Left lung (tissue), 14 donors: ENCODE measurements at places on chromosomes 2 and 18.

DNA sequence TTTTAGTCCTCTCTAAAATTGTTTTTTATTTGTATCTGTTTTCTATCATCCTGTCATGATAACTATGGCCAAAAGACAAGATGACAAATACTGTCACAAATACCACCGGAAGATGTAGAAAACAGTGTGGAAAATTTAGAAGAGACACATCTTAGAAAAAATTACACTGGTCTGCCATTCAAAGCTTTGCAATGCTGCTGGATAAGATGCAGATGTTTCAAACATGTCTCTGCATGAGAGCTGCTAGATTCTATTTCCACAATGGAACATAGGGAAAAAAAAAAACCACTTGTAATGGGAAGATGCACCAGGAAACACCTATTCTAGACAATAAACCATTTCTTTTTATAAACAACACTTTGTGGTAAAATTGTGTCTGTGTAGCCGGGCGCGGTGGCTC is 5.8 kb upstream of the TAF1B start:
- no peak for DNase-seq

- no peak for DNase-seq
These were observed 98.2 kb upstream of the TMEM178A start for GRCh38 chr2:39567507-39567906.

- DNase-seq: no peak
These were observed 44.6 kb upstream of the GCG start for GRCh38 chr2:162196638-162197037.

GRCh38 chr2:106272216-106272807 is 78.2 kb upstream of the UXS1 start:
- DNase-seq: no peak

DNA sequence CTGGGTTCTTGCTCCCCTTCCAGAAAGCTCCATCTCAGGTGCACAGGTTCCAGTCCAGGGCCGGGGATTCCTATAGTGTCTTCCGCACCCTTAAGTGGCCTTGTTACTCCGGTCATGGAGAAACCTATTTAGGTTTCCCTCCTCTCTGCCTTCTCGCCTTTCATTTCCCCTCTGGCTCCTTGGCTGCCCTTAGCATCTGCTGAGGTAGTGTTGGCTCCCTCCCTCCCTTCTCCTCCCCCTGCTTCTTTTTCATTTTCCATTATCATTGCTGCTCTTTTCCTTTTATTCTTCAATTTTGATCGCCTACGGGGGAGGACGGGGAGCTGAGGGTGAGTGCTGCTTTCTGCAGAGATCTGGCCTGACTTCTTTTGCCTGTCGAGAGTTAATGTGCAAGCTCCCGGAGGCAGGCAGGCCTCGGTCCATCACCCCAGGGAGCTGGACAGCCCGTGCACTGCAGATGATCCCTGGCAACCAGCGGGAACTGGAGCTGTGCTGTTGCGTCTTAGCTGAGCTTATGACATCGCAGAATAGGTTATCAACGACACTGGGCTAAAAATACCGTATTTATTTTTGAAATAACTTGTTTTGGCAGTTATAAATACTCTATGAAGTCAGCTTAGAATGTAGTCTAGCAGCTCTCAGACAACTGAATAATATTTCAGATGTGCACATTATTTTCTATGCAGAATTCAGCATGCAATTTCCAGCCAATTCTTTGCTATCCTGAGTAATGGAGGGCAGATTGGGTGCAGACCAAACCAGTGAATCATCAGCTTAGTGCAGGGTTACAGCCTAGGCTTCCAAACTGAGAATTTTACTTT is 141.9 kb downstream of the SLC4A3 start:
- DNase-seq: no peak

- no peak for DNase-seq
These were observed 60.5 kb upstream of the LGALSL start for GRCh38 chr2:64393383-64394010.

DNA sequence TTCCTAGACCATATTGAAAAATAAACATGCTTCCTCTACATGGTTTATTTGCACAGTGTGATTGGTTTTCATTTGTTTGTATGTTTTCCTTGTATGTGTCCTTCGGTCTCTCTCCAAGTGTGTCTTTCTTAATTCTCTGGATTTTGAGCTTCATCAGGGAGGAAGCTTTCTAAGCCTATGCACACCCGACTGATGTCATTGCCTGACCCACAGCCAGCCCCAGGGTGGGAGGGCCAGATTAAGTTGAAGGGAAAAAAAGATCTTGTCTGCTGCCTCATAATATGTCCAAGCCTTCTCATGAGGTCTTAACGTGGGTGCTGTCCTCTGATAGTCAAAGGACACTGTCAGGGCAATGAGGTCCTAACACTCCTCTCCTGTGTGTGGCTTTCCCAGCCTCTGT is 115.2 kb downstream of the MARCHF4 start:
- no peak for DNase-seq

GRCh38 chr2:121161272-121161671 is 123.7 kb downstream of the TFCP2L1 start:
- DNase-seq: no peak

DNA sequence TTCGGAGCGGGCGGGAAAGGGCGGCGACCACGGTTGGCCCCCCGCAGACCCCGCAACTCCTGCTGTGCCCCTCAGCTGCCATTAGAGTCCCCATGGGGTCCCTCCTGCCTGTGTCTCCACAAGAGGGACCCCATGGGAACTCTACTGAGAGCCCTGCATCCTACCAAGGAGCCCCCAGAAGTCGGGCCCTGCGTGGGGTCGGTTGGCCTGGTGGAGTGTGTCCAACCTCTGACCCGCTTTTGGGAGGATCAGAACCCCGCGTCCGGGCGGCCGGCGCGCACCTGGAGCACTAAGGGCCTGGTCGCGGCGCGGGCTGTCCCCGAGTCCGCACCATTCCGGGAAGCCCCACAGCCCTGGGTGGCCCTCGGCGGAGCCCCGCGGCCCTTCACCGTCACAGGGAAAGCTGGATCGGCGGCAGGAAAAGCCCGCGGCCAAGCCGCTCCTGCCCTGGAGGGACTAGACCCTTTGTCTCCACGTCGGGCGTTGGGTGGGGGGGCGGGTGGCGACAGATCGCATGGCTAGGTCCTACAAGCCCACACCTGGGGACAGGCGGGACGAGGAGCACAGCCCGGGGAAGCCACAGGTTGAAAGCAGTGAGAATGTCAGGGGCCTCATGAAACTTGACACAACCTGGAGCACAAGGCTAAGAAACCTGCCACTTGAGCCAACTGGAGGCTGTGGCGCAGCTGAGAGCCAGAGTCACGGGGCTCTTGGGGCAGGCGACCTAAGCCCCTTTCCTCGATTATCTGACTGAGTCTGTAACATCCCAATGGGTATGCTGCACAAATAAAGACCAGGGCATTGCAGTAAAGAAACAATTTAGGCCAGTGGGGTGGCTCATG is 11.2 kb upstream of the CXXC1 start:
- no peak for DNase-seq

DNA sequence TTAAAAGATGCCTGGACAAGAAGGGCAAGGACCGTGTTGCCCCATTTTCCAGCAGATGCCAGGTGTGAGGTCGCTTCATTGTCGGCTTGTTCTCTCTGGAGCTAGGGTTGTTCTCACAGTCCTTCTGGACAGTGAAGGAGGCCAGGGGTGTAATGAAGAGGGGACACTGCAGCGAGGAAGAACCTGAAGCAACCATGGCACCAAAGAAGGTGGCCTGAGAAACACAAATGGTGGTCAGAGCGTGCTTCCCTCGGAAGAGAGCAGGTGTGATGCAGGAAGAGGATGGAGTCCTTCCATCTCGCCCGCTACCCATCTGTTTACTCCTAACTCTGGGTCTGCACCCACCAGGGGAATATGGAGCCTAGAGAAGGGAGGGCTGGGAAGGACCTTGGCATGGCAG is 50.3 kb upstream of the TWIST2 start:
- no peak for DNase-seq

GRCh38 chr2:71174207-71174606 is 43.8 kb downstream of the MPHOSPH10 start:
- DNase-seq: no peak

GRCh38 chr2:196992466-196992865 is 66.0 kb upstream of the PGAP1 start:
- DNase-seq: no peak

DNA sequence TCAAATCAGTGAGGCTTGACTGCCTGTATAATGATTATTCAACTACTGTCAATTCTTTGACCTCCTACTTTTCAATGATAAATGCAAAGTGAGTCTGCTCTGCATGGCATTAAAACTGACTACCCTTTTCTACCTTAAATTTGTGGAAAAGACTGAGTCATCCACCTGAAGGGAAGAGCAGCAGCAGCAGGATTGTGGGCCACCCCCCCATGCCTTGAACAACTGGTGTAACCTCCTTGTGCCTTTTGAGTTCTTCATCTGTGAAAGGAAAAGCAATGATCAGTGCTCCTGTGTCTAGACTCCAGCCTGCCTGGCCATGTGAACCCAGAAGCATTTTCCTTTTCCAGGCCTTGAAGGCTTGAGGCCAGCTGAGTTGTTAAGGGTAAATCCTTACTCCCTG is 102.9 kb downstream of the OSR1 start:
- DNase-seq: no peak

DNA sequence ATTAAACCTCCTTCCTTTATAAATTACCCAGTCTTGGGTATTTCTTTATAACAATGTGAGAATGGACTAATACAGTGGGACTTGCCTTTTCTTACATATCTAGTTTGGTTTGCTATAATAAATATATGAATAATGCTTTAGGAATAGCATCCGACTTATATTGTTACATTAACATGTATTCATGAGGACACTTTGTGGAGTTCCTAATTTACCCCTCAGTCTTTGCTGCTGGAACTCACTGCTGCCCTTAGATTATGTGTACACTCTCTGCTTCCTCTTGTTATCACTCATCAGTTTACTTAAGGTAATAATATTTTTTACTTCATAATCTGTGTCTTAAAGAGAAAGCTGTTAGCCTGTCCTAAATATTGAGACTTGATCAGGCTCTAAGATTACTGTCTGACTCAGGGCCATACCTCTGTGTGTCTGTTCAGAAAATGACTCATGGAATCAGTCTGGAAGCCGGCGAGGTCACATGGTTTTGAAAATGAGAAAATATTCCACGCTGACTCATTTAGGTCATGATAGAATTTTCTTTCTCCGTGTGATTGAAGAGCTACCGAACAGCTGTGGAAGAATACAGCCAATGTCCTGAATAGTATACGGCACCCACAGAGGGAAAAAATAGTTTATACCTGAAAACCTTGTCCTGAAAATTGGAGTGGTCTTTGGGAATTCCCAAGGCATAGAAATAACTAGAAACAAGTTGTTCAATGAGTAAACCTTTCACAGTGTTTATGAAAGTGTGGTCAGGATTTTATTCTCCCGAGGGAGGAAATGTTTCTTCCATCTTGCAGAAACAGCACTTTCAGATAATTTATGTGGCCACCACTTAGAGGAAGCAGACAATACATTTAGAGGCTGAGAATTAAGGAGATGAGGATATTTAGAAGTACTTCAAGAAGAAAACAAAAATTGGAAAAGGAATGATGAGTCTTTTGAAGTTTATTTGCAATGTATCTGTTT is 156.4 kb downstream of the DSEL start:
- DNase-seq: no peak

GRCh38 chr2:119266091-119266589 is 42.5 kb downstream of the STEAP3 start:
- DNase-seq: no peak

DNA sequence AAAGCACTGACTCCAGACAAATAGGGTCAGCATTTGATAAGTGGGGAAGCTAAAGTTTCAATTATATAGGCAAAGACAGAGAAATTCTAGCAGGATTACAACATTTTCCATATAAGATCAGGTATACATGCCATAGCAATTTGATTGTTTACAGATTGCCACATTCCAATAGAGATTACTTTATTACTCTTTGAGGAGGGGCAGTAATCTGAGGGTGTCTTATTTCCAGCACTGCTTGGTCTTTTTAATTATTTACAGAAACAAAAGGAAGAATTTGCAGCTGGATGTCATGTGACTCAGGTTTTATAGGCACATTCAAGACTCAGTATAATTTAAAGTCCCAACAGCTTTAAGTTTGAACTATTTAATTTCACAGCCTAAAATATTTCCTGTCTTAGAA is 42.5 kb upstream of the GPR39 start:
- DNase-seq: no peak

DNA sequence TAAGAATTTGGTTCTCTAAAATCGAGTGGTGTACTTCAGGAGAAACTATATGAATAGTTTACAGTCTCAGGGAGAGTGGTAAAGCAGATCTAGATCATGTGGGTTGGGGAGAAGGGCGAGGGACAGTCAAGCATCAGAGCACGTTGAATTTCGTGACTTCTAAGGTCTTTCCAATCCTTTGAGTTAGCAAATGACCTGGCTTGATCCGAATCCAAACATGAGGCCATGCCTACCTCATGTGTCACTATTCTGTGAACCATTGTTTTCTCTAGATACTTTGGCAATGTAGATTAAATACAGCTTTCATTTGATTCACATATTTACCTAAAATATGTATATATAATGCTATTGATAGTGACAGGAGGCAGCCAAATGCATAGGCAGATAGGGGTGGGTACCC is 674.9 kb downstream of the NYAP2 start:
- no peak for DNase-seq

DNA sequence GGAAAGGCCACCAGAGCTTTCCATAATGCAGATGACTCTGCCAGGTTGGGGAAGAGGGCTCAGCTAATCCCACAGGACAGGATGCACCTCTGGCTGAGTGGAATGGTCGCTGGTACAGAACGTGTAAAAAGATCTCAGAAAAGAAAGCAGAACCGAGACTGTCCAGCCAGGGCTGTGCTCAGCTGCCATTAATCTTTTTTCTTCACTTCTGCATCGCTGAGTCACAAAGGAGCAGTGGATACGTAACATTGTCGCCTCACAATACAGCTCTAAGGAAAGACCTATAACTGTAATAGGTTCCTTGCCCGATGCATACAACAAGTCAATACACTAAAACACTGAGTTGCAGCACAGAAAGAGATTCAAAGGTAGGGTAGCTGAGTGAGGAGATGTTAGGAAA is 354.2 kb downstream of the EN1 start:
- no peak for DNase-seq

- DNase-seq: no peak
These were observed 3.5 kb upstream of the HAAO start for GRCh38 chr2:42795841-42796301.

- DNase-seq: no peak
These were observed 106.4 kb downstream of the BCL2L11 start for GRCh38 chr2:111226876-111227700.

DNA sequence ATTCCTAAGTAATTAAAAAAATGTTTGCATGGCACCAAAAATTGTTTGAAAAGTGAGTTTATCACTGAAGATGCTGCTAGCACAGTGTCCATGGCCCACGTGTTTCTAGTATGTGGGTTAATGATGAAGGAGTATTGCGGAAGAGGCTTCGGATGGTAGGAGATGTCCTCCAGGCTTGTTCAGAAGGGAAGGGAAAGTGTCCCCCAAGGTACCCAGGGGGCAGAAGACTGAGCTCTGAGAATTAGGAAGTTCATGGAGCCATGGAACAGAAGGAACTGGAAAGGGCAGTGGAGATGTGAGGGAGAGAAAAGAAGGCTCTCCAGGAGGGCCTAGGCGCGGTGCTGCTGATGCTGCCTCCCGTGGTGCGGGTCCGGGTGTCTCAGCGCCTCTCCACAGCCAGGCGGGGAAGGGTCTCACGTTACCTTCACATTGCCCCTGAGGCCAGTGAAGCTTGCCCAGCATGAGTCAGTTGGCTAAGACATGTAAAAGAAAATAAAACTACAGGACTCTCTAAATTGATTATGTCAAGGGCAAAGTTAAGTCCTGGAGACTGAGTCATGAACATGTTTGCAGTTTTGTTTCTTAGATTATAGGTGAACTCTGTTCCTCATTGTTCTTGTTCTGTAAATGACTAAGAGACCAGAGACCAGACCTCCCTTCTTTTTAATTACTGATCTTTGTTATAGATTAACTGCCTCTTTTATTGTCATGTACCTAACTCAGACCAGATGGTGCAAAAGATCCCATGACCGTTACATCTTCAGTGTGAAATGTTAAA is 89.0 kb downstream of the MTCL1 start:
- no peak for DNase-seq
